LHCN-M2 (cell line): ENCODE measurements at places on chromosomes 16 and 17.

DNA sequence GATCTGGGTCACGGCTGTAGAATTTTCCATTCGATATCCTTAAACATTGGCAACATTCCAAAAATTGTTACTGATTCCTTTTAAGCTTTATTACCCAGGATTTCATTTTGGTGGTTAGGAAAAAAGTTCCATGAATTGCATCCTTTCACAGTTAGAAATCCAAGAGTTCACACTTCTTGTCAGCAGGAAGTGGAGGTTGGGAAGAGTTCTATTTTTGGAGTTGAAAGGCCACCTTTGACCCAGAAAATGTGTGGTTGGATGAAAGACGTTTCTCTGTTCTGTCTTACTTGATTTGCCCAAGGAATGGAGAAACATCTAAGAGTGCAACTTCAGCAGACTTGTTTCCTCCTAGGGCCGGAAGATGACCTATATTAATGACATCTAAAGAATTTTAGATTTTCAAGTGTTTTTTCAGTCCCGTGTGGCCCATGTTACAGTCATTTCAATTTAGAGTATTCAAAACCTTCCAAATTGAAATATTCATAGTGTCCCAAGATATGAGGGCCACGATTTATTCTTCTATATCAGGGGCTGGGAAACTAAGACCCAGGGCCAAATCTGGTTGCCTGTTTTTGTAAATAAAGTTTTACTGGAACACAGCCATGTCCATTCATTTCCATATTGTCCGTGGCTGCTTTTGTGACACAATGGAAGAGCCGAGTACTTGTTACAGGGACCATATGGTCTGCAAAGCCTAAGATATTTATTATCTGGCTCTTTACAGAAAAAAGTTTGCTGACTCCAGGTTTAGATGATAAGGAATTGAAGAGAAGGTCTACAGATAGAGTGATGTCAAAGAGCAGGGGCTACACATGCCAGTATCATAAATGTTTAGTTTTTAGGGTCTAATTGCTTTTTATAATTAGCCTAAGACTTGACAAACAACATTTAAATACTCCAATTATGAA, 50.2 kb downstream of the CDK5R1 start:
- peak; percentile 74 for DNase-seq

DNA sequence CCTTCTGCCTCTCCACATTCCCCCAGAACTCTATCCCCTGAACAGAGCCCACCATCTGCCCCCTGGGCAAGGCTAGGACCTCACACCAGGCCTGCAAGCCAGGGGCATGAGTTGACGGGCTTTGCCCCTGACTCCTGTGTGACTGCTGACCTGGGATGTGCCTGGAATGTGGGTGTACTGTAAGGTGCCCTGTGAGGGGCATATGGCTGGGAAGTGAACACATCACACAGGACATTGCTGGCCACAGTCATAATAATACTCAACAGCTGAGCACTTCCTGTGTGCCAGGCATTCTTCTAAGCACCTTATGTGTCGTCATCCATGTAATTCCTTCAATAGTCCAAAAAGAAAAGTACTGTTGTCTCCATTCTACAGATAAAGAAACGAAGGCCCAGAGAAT, 13.3 kb downstream of the CES4A start:
- DNase-seq = no peak

DNA sequence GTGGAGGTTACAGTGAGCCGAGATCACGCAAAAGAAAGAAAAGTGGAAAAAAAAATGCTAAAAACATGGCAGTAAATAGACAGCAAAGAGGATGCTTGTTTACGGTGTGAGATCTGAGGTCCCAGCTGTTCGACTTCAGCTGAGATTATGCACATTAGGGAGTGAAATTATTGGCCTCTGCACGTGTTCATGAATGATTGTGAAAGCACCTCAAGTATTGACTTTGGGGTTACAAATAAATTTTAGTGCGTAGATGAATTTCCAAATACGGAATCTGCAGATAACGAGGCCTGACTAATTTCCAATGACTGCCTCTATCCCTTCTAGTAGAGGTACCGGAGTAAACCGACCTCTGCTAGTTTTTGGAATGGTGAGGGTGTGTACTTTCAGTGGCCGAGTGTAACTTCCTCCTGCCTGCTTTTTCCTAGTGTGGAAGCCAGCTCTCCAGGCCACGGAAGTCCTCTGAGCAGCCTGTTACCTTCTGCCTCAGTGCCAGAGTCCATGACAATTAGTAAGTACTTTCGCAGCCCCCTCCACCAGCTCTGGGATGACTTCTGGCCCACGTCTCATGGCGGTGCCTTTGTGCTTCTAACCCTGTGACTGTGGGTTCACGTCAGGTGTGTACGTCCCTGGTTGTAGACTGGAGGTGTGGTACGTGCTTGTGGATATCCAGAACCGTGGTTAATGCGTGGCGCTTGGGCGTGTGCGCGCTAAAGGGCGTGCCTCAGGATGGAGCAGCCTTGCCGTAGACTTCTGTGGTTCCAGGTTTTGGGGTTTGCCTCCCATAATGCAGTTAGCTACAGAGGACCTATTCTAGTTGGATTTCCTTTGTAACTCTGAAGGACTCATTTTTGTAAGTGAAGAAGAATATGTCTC, 102.1 kb downstream of the SNX29 start:
- no peak for DNase-seq

- no peak for DNase-seq
These were observed 842 bp downstream of the MRPL10 start for GRCh38 chr17:47830396-47831002.

DNA sequence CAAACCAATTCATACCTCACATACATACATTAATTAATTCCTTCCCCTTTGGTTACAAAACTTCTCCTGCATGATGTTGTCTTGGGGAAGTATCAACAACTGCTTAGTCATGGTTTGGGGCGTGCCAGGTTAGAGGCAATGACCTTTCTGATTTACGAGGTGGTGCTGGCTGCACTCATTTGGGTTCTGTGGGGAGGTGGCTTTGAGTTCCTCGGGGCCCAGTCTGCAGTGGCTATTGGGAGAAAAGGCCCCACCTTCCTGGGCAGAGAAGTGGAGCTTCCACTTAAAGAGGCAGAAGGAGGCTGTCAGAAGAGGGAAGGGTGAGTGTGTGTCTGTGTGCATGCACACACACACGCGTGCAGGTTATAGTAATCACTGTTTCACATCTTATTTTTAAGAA, 10.2 kb upstream of the ETV4 start:
- peak; percentile 68 for DNase-seq

DNA sequence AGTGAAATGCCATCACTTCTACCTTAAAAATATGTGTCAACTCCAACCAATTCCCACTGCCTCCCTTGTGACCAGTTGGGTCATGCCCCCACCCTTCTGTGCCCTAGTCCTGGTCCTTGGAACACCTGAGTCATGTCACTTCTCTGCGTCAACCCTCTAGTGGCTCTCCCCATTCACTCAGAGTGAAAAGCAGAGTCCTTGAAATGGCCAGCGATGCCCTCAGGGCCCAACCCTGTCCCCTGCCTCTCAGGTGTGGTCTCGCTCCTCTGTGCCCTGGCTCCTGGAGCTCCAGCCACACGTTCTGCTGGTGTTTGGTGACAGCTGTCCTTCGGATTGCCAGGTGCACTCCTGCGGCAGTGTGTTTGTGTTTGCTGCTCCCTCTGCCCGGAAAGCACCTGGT, 89.2 kb downstream of the SPECC1 start:
- no peak for DNase-seq

DNA sequence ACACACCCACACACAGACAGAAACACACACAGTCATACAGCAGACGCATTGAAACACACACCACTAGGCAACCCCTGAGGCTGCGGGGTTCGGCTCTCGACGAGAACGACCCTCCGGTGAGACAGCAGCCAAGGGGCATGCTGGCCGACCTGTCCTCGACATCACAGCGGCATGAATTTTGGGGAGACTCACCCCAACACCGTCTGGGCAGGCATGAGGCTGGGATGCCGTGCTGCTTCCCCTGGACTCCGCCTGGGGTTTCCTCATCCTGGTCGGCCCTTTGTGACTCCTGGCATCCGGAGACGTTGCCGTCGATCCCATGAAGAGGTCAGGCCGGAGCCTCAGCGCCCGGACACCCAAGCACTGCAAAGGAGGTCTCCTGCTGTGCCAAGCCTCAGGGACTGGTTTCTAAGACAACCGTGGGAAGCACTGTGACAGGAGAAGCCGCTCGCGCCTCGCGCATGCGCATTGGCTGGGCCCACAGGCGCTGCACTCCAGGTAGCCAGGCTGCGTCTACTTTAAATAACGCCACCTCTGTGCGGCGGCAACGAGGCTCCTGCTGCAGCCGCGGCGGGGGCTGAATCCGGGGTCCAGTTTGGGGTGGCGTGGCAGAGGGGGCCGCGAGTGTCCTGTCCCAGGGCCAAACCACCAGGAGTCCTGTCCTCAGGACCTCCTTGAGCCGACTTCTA, 13.8 kb upstream of the KCNJ18 start:
- DNase-seq = no peak

GRCh38 chr16:67996666-67997065, 2.6 kb downstream of the DPEP2 start:
- DNase-seq = no peak

DNA sequence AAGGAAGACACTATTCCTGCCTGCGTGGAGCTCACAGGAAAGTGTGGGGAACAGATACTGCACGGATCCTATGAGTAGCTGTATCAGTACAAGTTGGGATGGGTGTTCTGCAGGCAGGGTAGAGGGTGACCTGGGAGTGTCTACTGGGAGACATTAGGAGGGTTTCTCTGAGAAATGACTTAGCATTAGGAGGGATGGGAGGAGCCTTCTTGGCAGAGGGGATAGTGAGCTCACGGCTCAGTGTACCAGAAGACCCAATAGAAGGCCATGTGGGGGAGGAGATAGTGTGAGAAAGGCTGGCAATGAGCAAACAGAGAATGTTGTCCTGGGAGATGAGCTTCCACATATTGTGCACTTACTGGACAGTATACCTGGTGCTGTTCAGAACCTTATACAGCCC, 109.1 kb downstream of the MSI2 start:
- DNase-seq = no peak

- DNase-seq = peak; percentile 41
These were observed 19.1 kb downstream of the CUEDC1 start for GRCh38 chr17:57935833-57936807.

- DNase-seq = no peak
These were observed 25.2 kb downstream of the MIS12 start for GRCh38 chr17:5511401-5512225.

DNA sequence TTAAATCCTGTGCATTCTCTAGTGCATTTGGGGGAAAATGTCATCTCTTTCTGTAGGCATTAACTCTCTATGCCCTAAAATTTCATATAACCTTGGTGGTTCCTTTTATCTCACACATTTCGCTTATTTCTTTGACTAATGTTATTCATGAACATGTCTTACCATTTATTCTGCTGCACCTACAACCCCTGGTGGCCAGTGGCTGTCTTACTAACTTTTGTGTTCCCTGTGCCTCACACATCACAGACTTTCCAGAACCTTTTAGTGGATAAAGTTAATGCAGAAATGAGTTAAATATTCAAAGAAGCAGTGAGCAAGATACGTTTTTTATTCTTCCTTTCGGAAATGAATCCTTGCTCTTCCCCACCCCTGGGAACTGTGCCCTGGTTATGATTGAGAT, 111.9 kb downstream of the CDH13 start:
- no peak for DNase-seq

GRCh38 chr16:81261049-81261648, 22.7 kb downstream of the BCO1 start:
- DNase-seq = no peak

- peak; percentile 3 for DNase-seq
These were observed 33.8 kb downstream of the VWA3A start for GRCh38 chr16:22126037-22126558.

DNA sequence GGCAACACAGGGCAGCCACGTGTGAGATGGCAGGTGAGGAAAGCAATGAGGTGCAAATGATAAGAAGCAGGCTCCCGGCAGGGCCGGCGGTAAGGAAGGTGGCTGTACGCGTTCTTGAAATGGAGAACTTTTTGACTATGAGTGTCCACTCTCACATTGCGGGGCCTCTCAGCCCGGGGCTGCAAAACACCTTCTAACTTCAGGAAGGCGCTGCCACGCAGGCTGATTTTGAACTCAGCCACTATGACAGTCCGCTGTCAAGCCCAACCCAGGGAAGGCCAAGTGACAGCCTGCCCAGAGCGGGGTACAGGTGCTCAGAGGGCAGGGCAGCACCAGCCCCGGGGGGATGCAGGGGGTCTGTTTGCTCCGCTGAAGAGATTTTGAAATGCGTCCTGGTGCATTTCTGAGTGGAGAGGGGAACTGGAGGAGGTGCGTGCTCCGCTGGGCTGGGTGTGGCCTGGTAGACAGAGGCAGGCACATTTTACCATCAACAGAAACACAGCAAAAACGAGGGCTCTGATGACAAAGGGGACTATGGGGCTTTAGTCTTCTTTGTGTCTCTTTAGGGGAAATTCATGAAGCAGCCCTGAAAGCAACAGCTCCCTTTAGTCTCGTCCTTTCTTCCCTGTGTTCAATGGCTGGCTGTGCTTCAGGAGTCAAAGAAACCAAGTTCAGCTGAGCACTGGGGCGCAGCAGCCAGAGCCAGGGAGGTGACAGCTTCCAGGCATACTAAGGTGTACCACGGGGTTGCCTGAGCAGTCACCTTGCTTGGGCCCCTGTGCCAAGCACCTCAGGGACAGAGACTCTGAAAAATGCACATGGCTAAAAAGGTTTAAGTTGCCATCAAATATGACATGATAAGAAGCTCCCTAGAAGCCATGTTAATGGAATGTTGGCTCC, 14.6 kb upstream of the SREBF1 start:
- DNase-seq = no peak

GRCh38 chr17:32517982-32518381, 31.2 kb downstream of the CDK5R1 start:
- DNase-seq = peak; percentile 49

- no peak for DNase-seq
These were observed 983.9 kb upstream of the EEF2KMT start for GRCh38 chr16:6081320-6081976.

- DNase-seq = no peak
These were observed 4.8 kb upstream of the SIRT7 start for GRCh38 chr17:81922566-81923301.

- DNase-seq = no peak
These were observed 69.1 kb downstream of the METRNL start for GRCh38 chr17:83148317-83149028.

DNA sequence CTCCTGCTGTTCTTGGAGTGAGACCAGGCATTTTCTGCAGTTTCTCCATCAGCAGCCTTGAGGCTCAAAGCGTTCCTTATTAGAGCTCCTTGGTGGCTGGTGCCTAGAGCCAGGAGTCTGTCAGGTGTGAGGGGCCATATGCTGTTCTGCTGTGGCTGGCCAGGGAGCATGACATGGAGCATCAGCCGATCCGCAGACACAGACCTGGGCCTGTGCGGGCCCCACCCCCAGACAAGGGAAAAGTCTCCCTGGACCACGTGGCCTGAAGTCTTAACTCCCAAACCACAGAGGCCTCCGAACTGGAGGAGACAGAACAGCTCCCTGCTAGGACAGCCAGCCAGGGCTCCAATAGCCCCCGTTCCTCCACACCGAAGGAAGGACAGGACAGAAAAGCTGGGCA, 162.7 kb upstream of the CIBAR2 start:
- DNase-seq = no peak

DNA sequence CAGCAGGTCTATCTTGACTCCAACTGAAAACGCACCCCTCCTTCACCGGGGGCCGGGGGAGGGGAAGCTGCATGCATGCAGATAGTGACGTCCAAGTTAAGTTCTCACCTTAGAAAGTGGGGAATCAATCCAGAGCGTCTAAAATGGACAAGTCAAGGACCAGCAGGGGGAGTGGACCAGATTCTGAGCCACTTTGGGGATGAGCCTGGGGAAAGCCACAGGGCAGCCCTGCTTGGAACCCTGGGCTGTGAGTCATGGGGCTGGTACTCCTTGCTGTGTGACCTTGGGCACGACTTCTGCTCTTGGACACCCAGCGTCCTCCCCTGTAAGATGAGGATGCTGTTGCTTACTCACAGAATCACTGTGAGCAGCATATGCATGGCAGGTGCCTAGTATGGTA, 9.1 kb downstream of the TNFRSF13B start:
- peak; percentile 45 for DNase-seq

- no peak for DNase-seq
These were observed 3.4 kb downstream of the WWOX start for GRCh38 chr16:78102865-78103264.
